Activated CD4-positive, CD25-positive, alpha-beta regulatory T cell treated with anti-CD3 and anti-CD28 coated beads, Interleukin-2, amount 50 U/mL, for 72 hours (primary cell): ENCODE measurements at places on chromosomes 16 and 17.
A peak's percentile ranks its signal among the peaks of the same experiment; 100 is the strongest.

DNA sequence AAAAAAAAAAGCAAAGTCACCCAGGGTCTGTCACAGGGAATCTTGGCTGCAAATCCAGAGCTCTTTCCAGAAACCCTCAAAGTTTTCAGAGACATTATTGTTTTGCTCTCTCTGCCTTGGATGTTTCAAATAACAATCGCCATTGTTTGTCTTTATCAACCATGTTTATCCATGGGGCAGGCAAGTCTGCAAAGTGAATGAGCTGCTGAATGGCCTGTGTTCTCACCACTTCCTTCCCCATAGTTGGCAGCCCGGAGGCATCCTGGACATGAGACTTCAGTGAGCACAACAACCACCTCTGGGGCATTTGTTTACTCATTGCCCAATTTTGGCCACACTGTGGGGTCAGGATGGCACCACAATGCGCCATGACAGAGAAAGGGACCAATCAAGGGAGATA lies 53.1 kb upstream of the USP7 start:
- no peak for DNase-seq

DNA sequence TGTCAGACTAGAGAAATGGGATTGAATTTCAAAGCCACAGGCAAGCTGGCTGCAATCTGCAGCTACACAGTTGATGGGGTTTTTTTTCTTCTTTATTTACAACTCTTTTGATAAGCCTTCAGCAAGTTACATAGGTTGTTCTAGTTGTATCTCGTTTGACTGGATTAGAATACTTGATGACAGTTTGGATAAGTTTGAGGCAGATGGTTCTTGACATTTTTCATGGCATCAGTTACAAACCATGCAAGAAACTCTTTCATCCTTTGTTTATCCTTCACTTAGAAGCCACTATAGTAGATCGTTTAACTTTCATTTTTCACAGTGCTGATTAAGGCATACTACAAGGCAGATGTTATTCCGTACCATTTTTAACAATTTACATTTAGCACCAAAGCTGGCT lies 238.9 kb downstream of the TOX3 start:
- no peak for DNase-seq

DNA sequence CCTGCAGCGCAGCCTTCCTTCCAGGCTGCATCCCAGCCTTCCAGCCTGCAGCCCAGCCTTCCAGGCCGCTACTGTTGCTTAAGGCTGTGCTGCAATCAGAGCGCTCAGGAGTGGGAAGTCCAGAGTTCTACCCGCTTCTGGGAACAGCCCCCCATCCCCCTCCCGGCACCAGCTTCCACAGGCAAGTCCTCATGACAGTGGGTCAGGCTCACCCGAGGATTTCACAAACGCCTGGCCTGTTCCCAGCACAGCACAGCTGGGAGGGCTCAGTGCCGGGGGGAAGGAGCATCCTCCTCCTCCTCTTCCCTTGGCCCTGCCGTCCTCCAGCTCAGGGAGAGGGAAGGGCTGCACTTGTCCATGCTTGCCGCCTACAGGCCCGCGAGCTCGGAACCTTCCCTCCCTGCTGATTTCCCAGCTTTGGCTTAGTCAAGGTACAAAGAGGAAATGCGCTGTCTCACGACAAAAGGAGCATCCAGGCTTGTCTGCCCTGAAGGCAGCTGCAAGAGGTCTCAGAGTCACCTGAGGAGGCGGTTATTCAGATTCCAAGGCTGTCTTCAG lies 8.3 kb downstream of the SOCS3 start:
- no peak for DNase-seq

GRCh38 chr17:60604686-60605334 lies 4.8 kb downstream of the PPM1D start:
- no peak for DNase-seq

GRCh38 chr17:72421128-72422092 lies 300.6 kb downstream of the SOX9 start:
- DNase-seq: peak; percentile 40

DNA sequence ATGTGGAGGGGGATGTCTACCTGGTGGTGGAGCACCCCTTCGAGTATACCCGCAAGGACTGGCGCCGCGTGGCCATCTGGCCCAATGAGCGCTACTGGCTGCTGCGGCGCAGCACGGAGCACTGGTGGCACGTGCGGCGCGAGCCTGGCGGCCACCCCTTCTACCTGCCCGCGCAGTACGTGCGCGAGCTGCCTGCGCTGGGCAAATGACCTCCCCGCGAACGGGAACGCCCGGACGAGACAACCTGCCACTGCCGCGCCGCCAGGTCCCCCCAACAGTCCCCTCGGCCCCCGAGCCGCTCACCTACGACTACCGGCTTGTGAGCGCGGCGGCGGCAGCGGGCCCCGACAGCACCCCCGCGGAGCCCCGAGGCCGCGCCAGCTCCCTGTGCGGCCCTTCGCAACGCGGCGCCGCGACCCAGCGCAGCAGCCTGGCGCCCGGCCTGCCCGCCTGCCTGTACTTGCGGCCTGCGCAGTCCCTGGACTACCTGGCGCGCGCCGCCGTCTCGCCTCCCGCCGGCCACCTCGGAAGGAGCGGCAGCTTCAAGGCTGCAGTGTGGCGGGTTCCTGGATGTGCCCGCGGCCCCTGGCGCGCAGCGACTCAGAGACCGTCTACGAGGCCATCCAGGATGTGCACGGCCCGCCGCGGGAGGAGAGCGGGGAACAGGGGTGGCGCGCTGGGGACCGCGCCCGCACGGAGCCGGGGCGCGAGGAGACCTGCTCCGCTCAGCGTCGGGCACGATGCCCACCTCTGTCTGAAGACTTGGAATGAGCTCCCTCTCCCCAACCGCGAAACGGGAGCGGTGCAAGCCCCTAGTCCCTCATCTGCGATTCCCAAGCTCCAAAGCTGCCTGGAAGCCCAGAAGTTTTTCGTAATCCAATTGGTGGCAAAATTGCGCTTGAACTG lies 48.7 kb upstream of the AMZ2 start:
- DNase-seq: peak; percentile 52

DNA sequence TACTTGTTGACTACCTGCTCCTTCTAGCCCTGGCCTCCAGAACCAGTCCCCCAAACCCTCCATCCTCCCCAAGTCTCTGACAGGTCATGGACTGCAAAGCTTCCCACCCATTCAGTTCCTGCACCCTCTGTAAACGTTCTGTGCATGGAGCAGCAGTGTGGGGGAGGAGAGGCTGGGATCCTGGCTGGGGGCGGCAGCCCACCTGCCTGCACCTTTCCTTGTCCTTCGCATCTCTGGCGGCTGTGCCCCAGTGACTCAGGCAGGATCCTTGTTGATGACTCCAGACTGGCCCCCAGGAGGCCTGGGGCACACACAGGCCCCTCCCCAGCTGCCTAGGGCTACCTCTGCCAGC lies 1.6 kb upstream of the PKMYT1 start:
- DNase-seq: no peak

GRCh38 chr16:4601036-4601863 lies 13.4 kb downstream of the UBALD1 start:
- no peak for DNase-seq

GRCh38 chr16:23216658-23217246 lies 34.2 kb downstream of the SCNN1G start:
- DNase-seq: no peak

DNA sequence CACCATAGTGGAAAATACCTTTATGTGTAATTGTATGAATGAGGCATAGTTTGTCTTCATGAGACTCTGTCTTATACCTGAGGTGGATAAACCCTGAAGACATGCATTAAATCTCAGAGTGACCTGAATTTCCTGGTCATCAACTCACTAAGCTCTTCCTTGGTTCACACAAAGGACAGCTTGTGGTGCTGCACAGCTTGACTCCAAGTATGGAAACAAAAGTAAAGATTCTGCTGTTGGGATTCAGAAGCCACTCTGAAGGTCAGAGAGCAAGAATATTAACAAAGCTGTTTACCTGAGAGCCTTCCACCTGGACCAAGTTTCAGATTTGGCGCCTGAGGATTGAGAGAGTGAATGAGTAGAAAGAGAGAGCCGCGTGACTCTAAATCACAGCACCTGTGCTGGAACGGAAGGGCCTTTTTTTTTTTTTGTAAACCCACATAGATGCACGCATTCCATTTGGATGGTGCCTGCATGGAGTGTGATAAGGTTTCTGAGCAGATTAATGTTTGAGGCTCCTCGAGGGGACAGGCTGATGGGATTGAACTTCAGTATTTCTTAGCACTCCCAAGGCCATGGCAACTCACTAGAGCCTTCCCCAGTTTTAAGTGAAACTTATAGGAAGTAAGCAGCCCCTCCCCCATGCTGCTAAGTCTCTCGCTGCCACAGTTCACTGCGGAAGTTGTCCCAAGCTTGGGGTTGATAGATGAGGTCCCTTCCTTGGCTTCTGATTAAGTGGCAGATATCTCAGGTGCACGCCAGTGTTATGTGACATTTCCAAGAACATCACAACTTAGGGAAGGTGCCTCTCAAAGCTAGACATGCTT lies 28.7 kb downstream of the CALB2 start:
- DNase-seq: no peak

GRCh38 chr17:45896803-45897693 lies 2.7 kb downstream of the MAPT start:
- DNase-seq: no peak

DNA sequence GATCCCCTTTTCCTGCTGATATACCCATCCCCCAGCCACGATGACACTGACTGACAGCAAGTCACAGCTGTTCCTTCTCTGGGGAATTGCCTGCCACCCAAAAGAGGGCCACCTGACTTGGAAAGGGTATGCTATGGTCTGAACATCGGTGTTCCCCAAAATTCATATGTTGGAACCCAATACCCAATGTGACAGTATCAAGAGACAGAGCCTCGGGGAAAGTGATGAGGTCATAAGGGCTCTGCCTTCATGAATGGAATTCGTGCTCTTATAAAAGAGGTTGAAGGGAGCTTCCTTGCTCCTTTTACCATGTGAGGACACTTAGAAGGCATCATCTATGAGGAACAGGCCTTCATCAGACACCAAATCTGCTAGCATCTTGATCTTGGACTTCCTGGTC lies 7.6 kb upstream of the MARVELD3 start:
- no peak for DNase-seq

GRCh38 chr17:32672711-32673110 lies 185.9 kb downstream of the CDK5R1 start:
- DNase-seq: no peak

DNA sequence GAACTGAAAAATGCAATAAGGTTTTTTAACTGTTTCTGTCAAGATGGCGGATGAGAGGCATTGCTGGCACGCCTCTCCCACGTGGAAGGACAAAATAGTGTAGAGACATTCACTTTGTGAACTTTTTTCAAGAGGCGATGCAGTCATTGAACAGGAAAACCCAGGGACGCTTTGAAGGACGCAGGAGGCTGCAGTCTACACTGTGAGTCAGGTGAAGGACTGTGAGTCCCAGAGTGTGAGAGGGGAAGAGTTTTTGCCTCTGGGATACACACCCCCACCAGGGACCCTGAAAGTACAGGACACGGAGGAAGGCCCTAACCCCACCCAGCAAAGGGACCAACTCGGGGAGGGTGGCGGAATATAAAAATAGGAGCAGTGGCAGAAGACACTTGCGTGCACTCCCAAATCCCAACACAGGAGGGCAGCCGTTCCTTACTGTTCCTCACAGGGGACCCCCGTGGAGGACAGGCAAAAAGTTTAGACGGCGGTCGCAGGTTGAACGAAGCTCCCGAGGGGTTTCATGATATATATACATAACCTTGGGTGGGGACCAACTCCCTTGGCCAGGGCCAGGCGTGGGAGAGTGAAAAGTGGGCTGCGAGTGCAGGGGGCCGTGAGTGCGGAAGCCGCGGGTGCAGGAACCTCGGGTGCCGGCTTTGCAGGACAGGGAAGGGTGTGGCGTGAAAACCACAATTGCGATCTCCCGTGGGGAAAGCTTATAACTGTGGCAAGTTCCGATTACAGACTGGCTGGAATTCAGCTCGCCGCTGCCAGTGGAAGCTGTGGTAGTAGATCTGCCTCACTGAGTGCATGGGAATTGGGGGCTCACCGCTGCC lies 82.0 kb upstream of the ALOX12 start:
- peak; percentile 63 for DNase-seq

DNA sequence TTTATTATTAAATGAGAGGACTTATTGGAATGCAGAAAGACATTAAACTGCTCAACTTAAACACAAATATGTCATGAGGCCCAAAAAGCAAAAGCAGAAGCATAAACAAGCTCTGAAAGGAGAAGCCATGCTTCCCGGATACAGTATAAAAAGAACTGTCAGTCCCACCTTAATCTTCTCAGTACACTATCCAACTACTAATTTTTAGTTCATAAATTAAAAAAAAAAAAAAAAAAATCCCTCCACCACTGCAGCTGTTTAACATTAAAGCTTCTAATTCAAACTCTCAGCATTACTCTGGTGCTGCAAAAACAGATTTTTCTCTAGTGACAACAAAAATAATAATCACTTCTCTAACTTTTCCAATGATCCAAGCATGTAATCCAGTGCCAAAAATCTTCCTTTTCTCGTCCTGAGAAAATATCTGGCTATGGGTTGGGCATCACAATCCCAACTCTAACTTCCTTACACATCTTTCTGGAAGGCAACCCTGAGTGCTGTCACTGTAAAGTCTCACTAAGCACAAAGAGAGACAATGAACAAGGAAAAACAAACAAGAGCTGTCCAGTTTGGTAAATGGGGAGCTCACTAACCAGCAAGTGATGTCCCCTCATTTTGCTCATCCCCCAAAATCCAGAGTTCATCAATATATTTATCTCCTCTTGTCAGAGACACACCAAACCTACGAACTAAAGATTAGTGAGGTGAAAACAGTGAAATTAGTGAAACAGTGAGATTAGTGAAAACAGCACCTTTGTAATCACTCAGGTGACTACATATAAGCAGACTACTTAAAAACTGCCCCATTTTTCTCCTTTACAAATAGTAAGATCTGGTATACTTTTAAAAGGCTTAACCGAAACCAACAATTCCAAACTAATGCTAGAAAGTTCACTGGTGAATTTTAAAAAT lies 5.5 kb downstream of the USP32 start:
- no peak for DNase-seq

DNA sequence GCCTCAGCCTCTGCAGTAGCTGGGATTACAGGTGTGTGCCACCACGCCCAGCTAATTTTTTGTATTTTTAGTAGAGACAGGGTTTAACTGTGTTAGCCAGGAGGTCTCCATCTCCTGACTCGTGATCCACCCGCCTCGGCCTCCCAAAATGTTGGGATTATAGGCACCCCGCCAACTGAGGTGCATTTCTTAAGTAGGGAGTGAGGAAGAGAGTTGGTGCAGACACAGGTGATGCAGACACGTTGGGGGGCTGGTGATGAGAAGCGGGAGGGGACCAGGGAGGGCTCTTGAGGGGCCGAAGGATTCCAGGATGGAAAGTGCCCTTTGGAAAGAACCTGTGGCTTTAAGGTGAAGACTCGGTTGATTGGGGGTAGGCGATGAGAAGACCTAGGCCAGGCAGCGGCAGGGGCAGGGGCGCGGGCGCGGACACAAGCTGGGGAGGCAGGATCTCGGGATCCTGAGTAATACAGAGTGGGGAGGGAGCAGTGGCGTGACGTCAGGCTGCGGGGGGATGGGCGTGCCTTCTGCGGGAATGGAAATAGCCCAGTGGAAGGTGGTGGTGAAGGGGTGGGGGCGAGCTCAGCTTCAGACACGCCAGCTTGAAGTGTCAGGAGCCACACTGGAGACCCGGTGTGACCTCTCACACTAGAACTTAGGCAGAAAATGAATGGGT lies 2.5 kb upstream of the ATP6V0C start:
- DNase-seq: no peak
